ENCODE measurements at places on chromosomes 3 and 15. TPM values are rescaled to one million over a fixed set of nuclear protein-coding genes. Genes with fewer than 3 reads are reported as not detected.

TOPBP1 gene
- 10.5 TPM for total RNA-seq

ZDHHC19 gene
- not detected for total RNA-seq

DLL4 gene
- total RNA-seq: 11.1 TPM

MYO9A gene
- 27.5 TPM for total RNA-seq

CILP gene
- 15.7 TPM for total RNA-seq

AADACL2 gene
- total RNA-seq: not detected

RPUSD2 gene
- total RNA-seq: 8.3 TPM
